Posterior vena cava (tissue), 2 donors: ENCODE measurements at places on chromosomes 2 and 18.

GRCh38 chr2:189492451-189492850, 51.2 kb downstream of the WDR75 start:
- no peak for DNase-seq

DNA sequence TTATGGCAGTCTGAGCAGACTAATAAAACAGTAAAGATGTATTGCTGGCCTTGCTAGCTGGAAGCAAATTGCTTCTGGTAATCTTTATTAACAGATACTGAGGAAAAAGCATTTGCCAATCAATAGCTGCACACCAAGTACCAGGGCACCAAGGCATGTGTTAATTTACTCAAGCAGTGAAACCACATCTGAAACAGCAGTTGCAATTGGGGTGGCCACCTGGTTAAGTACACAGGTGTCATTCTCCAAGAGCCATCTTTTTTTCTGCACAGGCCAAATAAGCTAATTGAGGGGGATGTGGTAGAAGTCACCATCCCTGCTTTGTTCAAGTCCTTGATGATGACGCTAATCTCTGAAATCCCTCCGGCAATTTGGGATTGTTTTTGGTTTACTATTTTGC, 8.6 kb upstream of the SEH1L start:
- DNase-seq, result no peak

DNA sequence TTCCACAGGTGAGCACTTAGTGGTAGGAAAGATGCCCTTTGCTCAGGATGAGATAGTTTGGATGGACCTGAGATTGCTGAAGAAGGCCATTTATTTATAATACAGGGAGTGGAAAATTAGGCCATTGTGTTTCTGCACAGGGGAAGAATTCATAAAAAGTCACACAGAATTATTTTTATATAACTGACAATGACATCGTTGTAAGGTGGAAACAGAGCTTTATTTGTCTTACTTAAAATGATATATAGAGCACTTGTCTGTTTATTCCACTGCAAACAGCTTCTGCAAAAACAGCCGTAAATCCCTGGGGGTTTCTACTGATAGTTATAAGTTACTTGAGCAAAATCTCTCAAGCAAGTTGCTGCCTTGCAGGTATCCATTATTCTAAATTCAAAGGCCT, 158.1 kb upstream of the ZNF521 start:
- DNase-seq, result no peak

- DNase-seq, result peak; percentile 54
Observed at GRCh38 chr2:7950035-7950612, 731.7 kb upstream of the ID2 start.

GRCh38 chr2:46518861-46519260, 39.5 kb downstream of the TMEM247 start:
- no peak for DNase-seq

GRCh38 chr2:174059178-174059883, 94.2 kb upstream of the SP3 start:
- DNase-seq, result no peak

DNA sequence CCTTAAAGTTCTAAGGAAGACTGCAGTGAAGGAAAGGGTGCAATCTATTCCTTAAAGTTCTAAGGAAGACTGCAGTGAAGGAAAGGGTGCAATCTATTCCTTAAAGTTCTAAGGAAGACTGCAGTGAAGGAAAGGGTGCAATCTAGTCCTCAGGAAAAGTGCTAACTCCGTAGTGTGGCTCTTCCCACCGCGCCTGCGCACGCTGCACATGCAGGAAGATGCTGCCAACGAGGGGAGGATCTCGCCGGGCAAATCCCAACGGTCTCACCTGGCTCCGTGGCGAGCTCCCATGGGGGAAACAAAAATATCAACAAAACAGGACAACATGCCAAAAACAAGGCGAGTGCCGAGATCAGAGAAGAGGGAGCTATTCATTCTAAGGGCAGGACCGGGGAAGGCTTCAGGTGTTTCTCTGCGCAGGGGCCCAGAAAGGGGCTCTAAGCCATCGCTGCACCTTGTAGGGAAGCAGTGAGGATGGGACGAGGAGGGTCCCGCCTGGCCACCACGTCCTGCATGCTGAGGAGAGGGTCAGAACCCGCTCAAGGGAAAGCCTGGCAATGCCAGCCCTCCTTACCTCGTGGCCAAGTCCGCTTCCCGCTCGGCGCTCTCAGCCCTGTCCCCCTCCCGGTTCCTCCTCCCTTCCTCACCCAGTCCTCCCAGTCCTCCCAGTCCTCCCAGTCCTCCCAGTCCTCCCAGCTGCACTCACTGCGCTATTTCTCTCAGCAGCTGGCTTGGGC, 24.5 kb downstream of the TIMM21 start:
- no peak for DNase-seq

- no peak for DNase-seq
Observed at GRCh38 chr2:224182498-224182897, 143.4 kb upstream of the SERPINE2 start.

GRCh38 chr2:204177977-204178522, 241.5 kb downstream of the ICOS start:
- peak; percentile 70 for DNase-seq

GRCh38 chr2:12684471-12684936, 32.2 kb upstream of the TRIB2 start:
- DNase-seq, result no peak

DNA sequence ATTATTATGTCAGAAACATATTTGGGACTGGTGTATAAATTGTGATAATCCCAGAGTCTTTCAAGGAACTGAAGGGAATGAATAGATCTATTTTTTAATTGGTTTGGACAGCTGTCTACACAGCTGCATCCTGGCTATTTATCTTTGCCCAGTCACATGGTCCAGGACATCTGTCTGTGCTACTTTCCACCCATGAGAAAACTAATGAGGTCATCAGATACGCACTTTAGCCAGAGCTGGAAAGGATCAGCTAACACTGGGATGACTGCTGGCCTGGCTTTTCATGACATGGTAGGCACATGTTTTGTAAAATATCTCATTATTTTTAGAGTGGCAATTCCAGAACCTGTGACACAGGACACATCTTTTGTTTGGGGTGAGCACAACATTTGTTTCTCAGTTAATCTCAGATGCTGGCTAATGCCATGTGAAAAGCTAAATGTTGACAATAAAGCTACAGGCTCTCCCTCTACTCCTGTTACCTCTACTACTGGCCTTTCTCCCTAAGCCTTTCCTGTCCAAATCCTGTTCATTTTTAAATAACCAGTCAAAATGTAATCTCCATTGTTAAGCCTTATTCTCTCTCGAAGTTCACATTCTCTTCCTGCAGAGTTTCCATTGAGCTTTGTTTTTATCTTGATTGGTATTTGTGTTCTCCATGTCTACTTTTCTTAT, 500.7 kb downstream of the RIT2 start:
- DNase-seq, result no peak

GRCh38 chr2:86686905-86687304, 33.2 kb upstream of the RMND5A start:
- DNase-seq, result no peak

GRCh38 chr2:128949360-128949759, 630.7 kb upstream of the HS6ST1 start:
- DNase-seq, result no peak

DNA sequence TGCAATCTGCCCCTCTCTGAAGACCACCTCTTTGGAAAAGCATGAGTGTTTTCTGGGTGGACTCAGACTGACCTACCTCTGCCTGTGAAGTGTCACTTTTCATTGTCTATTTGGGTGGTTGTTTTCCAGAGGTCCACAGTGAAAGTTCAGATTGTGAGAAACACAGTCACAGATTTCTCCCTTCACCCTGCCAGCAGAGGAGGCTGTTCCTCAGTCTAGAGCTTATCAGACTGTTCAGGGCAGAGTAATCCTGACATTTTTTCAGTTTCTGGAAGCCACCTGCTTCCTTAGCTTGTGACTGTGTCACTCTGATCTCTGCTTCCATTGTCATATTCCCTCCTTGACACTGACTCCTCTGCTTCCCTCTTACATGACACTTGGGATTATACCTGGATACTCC, 55.4 kb upstream of the RMP24 start:
- no peak for DNase-seq
